ENCODE measurements at places on chromosomes 4 and X.

GRCh38 chr4:53816561-53816960 lies 225.3 kb upstream of the LNX1 start:
- DNase-seq, result no peak

DNA sequence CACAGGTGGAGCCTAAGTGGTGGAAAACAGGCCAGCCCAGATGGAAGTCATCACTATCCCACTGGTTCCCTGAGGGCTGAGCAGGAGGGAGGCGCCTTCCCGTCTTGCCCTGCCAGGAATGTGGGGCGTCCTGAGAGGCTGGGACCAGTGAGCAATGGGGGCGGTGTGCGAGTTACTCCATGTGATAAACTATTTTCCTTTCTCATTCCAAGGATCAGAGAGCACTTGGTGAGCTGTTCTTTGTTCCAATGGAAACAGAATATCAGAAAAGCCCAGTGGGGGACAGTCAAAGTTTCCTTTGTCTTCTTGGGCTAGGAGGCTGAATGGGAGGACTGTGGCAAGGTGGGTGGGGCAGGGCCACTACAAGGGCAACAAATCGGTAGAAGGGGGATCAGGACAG lies 86.2 kb downstream of the NHSL2 start:
- DNase-seq, result no peak

DNA sequence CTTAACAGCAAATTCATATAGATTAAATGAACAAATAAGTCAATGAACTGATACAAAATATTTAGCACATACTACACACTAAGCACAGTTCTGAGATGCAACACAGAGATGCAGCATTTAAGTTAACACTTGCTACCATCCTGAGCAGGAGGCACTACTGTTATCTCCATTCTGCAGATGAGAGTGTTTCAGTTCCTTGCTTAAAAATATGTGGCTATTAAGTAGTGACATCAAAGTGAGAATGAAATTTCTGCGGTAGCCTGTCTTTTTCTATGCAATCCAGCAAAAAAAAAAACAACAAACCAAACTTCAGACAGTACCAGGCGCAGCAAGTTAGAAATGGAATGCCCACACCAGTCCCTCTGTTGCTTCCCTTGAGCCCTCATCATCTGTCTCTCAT lies 90.8 kb downstream of the SHISA3 start:
- DNase-seq, result no peak

- DNase-seq, result peak; percentile 30
These were observed 93.4 kb upstream of the RAPGEF2 start for GRCh38 chr4:159009521-159009920.

DNA sequence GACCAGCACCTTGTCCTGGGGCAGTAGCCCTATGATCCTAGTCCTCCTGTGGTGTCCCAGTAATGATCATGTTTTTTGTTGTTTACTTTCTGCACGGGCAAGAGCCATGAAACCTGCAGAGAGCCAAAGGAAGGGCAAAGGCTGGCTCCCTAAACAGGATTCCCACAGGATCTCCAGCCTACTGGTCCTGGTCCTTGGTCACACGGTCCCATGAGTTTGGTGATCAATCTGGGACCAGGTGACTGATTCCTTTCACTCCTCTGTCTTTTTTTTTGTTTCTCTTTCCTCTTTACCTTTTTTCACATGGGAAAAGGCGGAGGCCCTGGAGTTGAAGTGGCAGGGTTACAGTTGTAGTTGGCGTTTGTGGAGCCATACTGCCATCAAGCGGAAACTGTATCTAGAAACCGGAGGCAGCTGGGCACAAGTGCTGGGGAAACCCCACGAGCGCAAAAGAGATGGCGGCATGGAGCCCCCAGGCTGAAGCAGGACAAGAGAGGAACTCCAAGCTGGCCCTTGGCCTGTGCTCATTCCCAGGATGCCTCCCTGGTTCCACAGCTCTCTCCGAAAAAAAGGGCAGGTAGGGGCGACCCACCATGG lies 34.6 kb downstream of the NBDY start:
- no peak for DNase-seq

DNA sequence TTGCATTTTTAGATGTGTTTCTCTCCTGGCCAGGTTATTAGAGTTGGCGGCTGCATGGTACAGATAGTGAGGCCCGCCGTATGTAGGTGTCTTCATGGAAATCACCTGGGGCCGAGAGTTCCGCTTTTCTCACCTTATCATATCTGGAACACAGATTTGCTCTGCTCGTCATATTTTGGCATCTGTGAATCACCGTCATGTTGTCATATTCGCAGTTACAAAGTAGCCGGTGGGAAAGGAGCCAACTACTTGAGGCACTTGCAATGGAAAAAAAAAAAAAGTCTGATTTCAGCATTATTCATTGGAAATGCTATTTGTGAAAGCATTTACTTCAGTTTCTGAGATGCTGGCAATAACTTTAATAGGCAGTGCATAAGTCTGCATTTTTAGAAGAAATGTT lies 1715.2 kb upstream of the TENM3 start:
- no peak for DNase-seq

DNA sequence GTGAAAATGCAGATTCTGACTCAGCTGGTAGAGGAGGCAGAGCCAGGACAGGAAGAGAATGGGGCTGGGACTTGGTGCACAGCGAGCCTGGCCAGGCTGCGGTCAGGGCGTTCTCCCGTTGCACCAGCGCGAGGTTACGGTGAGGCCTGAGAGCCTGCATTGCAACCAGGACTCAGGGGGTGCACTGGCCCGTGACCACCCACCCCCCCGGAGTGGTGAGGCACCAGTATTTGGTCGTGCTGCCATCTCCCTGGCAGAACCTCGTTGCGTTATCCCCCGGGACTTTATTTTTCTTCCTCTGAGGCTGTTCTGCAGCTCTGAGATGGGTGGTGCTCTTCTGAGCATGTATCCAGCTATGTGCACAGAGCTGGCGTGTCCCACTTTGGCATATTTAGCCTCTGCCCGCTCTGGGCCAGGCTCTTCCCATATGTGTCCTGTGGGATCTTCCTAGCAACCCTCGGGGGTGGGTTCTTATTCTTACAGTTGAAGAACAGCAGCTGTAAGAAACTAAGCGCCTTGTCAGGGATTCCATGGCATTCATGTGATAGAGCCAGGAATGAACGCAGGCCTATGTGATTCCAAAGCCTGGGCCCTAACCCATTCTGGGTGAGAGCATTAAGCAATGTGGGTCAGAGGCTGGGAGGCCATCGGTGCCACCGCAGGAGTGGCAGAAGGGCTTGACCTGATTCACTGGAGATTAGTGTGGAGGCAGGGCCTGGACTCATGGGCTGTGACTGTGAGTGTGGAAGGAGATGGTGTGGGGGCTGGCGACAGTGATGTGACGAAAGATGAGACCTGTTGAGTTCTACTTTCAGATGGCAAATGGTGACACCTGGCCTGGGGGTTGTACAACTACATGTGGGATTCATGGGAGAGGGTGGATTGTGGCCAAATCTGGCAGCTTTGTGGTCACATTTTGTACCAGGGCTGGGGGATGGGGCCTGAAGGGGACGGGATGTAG lies 3.1 kb downstream of the TADA2B start:
- no peak for DNase-seq

- peak; percentile 93 for DNase-seq
These were observed 17.6 kb downstream of the SLC2A9 start for GRCh38 chr4:10003666-10004065.

DNA sequence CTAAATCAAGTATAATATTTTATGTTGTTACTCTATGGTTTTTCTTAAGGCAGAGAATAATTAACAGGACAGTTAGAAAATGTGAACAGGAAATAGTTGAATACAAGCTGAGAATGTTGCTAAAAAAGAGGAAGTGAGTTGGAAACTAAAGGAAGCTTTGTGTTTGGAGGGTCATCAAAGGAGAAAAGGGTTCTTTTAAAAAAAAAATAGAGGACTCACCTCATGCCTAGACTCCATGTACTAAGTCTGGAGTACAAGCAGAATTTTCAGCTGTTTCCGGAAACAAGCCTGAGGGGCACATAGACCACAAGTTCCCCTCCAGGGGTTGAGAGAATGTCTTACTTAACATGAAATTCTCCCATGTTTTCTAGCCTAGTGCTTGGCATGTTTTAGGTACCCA lies 20.1 kb upstream of the MAP7D3 start:
- DNase-seq, result no peak

DNA sequence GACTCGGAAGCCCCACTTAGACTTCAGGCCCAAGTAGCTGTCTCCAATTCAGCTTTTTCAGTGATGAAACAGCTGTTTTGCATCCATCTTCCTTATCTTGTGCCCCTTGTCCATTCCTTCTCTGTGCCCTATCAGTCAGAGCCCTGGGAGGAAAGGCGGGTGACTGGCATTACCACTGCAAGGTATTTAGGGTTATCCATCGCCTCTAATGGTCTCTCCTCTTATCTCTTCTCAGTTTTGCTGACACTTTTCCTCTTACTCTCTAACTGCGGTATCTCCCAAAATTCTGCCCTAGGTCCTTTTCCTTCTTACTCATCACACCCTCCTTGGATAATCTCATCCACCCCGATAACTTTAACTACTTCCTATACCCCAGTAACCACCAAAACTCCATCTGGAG lies 13.7 kb downstream of the GAB3 start:
- no peak for DNase-seq

GRCh38 chr4:40453912-40454311 lies 118.8 kb downstream of the CHRNA9 start:
- DNase-seq, result no peak

- no peak for DNase-seq
These were observed 1176.3 kb downstream of the PCDH18 start for GRCh38 chr4:136355970-136356369.

DNA sequence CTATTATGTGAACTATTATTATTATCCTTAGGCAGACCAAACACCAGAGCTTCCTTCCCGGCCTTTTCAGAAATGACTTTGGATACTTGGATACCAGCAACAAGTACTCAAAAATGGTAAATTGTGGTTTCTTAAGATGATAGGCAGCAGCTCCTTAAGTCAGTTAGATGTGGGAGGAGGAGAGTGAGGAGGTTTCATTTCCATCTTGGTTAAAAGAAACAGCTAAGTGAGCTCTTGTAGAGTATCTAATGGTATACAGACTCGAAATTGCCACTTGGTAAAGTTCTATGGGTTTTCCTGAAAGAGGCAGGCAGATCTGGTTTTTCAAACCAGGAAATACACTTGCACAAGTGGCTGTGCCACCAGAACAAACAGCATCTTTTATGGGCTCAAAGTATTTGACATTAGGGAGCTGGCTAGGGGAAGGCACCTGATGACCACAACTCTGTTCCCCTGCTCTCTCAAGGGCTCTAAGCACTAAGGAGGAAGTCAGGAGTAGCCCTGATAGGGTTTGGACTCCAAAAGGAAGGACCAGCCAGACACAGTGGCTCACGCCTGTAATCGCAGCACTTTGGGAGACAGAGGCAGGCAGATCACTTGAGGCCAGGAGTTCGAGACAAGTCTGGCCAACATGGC lies 130.9 kb downstream of the TMEM164 start:
- DNase-seq, result no peak

- DNase-seq, result peak; percentile 52
These were observed 118.4 kb downstream of the DTHD1 start for GRCh38 chr4:36399762-36400353.

- DNase-seq, result peak; percentile 18
These were observed 35.0 kb downstream of the NUDT11 start for GRCh38 chrX:51461053-51462044.

DNA sequence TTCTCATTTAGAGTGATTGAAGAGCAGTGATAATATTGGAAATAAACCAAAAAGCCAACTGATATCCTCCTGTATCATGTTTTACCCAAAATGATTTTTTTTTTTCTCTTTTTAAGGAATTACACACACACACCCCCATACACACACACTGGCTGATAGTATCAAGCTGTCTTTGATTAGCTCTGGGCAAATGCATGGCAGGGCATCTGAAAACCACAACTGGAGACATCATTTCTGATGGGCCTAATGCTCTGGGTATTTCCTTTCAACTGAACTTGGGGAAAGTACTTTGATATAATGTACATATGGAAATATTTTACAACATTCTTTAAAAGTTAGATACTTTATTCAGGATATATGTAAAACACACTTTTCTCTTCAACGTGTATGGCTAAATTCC lies 14.2 kb upstream of the OSTC start:
- DNase-seq, result no peak

DNA sequence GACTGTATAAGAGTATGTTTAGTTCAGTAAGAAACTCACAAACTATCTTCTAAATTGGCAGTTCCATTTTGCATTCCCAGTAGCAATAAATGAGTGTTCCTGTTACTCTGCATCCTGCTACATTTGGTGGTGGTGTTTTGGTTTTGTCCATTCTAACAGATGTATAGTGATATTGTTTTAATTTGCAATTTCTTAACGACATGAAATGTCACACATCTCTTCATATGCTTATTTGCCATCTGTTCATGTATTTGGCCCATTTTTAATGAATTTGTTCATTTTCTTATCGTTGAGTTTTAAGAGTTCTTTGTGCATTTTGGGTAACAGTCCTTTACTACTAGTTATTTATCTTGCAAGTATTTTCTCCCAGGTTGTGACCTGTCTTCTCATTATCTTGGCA lies 232.2 kb downstream of the TMA16 start:
- no peak for DNase-seq

All from bronchial epithelial cell (primary cell).